Sigmoid colon (tissue), 7 donors: ENCODE measurements at places on chromosomes 1 and 21. TPM values are rescaled to one million over a fixed set of nuclear protein-coding genes. Genes with fewer than 3 reads are reported as not detected.

DNA sequence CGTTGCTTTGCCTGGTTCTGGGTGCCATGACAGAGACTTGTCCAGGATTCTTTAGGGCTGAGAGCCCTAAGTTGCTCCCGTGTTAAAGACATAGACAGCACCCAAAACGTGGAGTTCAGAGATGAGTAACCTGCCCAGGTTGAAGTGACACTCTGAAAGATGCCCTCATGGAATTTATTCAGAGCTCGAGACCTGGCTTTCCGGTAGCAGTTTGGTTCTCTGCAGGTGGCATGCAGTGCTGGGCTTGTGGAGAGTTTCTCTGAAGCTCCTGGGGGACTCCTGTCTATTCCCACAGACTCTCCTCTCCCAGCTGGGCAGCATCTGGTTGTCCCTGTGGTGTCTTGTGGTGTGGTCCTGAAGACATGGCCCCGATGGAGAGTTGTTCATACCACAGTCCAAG, 241.0 kb downstream of the RHOU start:
- DNase-seq, result no peak

The SYCP1 gene
- not detected for polyA plus RNA-seq

The PHTF1 gene
- polyA plus RNA-seq, result 4.2 TPM

GRCh38 chr1:191905781-191906180, 252.5 kb upstream of the RGS18 start:
- DNase-seq, result no peak

- no peak for DNase-seq
Measured at GRCh38 chr1:66012106-66012784, 219.6 kb downstream of the PDE4B start.

DNA sequence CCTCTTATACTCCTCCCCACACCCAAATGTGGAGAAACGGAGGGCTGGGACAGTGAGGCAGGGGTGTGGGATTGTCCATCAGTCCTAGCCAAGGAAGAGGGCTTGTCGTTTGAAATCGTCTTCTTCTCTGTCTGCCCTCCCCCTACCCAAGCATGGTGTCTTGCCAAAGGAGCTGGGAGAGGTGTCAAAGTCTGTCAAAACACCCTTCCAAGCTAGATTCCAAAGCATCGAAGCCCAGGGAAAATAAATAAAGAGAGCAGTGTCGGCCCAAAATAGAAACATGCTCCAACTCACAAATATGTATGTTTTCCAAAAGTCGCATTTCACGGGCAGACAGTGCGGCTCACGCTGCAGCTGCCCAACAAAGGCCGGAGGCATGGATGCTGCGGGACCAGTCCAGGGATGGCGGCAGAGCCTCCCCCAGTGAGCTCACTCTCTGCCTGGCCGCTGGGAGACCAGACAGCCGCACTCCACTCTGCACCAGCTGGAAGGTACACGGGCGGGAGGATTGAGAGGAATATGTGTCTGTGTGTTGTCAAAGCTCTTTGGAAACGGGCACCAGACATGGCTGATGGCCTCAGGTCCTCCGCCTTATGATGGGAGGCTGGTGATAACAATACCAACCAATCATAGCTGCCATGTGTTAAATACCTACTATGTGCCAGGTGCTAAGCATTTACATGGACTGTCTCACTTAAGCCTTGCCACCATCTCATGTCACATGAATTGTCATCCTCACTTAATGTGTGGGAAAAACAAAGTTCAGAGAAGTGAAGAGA, 3.9 kb downstream of the DISP3 start:
- no peak for DNase-seq

The MIB2 gene
- 33.3 TPM for polyA plus RNA-seq

DNA sequence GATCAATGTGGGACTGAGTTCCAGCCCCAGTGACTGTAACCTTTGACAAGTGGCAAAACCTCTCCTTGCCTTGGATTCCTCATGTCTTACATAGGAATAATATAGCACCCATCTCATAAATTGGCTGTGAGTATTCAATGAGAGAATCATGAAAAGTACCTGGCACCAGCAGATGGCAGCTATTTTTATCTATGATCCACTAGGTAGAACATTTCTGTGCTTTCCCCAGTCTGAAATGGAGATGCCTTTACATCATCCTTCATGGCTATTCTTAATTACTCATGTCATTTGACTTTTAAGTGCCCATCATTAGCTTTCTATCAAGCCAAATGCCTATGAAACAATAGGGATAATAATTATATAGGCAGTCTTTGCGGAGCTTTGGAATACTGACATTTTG, 130.1 kb downstream of the TGFB2 start:
- no peak for DNase-seq

The NCF2 gene
- 9.2 TPM for polyA plus RNA-seq

DNA sequence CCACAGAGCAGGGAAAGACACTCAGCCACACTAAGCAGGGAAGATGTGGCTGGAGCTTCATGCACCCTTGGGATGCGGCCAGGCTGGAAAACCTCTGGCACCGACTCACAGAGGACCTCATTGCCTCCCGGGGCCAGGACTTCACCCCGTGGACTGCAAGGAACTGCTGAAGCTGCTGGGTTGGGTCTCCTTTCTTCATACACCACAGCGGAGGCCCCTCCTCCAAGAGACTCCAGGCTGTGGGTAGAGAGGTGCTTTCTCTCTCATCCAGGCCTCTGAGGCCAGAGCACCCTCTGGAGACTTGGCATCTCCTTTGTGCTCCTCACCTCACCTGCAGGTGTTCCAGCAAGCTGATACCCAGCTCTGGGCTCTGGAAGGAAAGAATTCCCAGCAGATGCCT, 76.0 kb upstream of the EDN2 start:
- DNase-seq, result no peak

GRCh38 chr1:168507231-168507630, 36.6 kb downstream of the XCL2 start:
- no peak for DNase-seq

- DNase-seq, result no peak
Measured at GRCh38 chr21:15761507-15762100, 31.8 kb downstream of the USP25 start.

GRCh38 chr1:22131875-22132486, 10.9 kb downstream of the WNT4 start:
- no peak for DNase-seq

DNA sequence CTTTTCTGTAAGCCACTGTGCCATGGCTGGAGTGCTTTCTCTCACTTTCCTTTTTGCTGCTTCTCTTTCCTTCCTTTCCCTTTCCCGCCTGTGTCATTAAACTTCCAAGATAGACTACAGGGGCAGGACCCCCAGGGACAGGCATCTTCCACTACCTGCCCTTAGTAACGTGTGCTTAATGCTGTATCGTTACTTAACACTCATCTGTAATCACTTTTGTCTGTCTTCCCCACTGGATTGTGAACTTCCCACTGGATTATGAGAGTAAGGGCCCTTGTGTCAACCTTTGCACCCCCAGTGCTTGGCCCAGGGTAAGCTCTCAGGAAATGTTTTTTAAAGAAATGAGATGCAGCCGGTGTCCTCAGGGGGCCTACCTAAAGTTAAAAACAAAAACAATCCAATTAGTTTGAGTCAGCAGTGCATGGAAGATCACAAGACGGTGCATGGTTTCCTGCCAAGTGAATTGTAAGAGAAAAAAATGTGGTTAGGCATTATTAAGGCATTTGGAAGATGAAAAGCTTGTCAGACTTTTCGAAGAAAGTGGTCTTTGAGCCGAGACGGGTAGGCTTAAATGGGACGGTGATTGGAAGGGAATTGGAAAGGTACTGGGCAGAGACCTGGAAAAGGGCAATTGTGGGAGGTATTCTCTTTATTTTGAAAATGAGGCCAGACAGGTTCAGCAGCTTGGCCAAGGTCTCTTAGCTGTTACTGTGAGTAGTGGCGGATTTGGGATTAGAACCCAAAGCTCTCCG, 958 bp downstream of the LYPLAL1 start:
- DNase-seq, result no peak

The KRTAP21-2 gene
- not detected for polyA plus RNA-seq

- DNase-seq, result no peak
Measured at GRCh38 chr1:78275456-78275855, 215.3 kb upstream of the PTGFR start.

The HJV gene
- not detected for polyA plus RNA-seq

The EFNA1 gene
- polyA plus RNA-seq, result 112 TPM

The TFF3 gene
- polyA plus RNA-seq, result 1,800 TPM

GRCh38 chr1:248822148-248823032, 3.3 kb downstream of the SH3BP5L start:
- DNase-seq, result no peak
